ENCODE measurements at places on chromosomes 3 and 15.

DNA sequence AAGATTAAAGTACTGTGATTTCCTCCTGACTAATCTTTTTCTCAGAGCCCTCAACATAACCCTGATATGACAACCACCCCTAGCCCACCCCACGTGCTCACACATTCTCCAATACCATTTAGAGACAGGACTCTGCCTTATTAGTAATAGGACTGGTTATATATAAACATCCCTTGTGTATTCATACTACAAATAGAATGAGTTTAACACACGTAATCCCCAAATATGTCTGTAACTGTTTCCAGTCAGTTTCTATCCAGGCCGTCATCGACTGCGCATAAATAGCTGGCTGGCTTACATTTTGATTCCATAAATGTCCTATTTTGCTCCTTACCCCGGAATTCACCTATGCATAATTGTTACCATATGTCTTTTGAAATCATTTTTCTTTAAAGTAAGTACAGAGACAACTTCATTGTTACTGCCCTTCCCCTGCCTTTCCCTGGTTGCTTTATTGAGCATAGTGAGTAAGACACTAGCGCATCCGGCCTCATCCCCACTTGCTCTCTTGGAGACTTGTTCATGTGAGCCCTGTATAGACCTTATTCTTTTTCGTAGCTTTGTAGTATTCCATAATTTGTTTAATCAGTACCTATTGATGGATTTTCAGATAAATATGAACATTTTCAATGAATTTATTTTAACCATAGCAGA is 3.5 kb upstream of the P2RY14 start:
- DNase-seq: no peak

GRCh38 chr15:50353251-50353974 is 1.6 kb downstream of the GABPB1 start:
- DNase-seq: no peak

GRCh38 chr3:177852001-177852807 is 654.9 kb upstream of the TBL1XR1 start:
- no peak for DNase-seq

DNA sequence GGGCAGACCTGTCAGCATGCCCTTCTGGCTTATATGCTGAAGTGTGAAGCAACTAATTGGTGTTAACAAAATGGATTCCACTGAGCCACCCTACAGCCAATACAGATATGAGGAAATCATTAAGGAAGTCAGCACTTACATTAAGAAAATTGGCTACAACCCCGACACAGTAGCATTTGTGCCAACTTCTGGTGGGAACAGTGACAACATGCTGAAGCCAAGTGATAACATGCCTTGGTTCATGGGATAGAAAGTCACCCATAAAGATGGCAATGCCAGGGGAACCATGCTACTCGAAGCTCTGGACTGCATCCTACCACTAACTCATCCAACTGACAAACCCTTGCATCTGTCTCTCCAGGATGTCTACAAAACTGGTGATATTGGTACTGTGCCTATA is 9.4 kb downstream of the PIK3CB start:
- DNase-seq: no peak

- DNase-seq: no peak
Observed at GRCh38 chr15:48459571-48460442, 128.6 kb downstream of the DUT start.

GRCh38 chr15:40028853-40029252 is 10.1 kb downstream of the SRP14 start:
- DNase-seq: no peak

- no peak for DNase-seq
Observed at GRCh38 chr3:53137835-53138446, 7.7 kb upstream of the RFT1 start.

DNA sequence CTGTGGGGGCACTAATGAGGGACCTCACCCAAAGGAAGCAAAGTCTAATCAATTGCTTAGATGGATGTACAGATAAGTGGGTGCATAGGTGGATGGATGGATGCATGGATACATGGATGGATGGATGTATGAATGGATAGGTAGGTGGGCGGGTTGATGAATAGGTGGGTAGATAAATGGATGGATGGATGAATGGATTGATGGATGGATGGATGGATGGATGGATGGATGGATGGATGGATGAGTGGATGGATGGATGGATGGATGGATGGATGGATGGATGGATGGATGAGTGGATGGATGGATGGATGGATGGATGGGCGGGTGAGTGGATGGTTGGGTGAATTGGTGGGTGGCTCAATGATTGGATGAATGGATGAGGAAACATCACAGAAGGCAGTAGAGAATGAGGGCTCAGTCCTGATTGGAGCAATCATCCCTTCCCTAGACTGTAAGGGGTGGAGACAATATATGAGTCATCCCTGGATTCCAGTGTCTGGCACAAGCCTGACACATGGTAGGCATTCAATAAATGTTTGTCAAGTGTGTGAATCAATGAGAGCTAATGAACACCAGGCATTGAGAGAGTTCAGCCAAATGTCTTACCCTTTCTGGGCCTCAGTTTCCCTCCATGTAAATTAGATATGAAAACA is 40.4 kb upstream of the PXYLP1 start:
- DNase-seq: no peak

GRCh38 chr3:47464588-47464987 is 11.2 kb downstream of the SCAP start:
- DNase-seq: no peak

- no peak for DNase-seq
Observed at GRCh38 chr3:79968418-79968817, 200.6 kb upstream of the ROBO1 start.

DNA sequence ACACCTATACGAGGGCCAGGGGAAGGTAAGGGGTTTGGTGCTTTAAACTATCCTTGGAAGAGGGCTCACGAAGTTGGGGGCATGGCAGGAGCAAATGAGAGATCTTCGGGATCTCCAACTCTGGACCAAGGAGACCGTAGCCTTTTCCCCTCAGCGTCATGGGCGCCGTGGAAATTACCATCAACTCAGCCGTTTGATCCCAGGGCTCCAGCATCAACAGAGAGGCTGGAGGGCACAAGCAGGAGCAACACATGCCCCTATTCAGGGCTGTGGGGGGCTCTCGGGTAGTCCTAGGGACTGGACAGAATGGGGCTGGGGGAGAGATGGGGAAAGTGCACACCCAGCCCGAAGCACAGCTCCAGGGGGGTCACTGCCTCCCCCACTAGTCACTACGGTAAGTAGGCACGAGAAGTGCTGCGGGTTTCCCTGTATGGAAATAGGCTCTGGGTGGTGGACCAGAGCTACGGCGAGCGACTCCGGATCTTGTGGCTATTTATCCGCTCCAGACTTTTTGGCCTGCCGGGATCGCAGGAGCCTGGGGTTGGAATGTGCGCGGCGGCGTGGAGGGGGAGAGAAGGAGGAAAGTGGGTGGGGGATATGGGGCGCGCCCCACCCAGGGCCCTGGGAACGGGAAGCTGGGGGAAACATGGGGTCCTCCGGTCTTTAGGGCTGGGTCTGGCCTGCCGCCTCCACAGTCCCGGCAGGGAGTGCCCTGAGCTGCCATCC is 539 bp upstream of the LAMB2 start:
- no peak for DNase-seq

DNA sequence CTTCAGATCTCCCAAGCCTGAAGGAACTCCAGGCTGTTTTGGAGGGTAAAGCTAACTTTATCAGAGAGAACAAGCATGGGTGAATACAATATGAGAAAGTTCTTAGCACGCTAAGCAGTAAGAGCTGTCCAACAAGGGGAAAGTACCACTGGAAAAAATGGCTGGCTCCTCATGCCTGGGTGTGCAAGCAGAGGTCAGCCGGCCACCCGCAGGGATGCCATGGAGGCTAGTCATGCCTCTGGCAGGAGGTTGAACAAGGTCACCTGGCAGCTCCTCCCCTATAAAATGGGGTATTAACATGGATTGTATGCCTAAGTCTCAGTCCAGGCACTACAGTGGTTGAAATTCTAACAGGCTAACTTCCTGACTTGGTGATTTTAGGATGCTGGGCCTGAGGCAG is 75.4 kb upstream of the SLC6A1 start:
- no peak for DNase-seq

DNA sequence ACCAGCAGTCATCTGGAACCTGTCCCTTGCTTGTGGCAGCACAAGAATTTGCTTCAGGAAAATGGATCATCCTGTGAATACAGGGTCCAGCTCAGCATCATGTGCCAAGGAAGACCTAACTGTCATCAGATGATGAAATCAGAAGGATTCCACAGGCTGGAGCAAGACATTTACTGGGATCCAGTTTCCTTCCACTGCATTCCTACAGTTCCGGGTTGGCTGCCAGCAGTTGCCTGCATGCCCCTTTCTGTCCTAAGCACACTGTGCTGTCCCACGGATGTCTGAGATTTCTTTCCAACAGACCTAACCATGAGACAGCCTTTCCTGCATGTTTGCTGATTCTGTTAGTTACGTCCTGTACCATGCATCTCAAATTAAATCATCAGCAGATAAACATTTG is 140.7 kb downstream of the IMPG2 start:
- no peak for DNase-seq

DNA sequence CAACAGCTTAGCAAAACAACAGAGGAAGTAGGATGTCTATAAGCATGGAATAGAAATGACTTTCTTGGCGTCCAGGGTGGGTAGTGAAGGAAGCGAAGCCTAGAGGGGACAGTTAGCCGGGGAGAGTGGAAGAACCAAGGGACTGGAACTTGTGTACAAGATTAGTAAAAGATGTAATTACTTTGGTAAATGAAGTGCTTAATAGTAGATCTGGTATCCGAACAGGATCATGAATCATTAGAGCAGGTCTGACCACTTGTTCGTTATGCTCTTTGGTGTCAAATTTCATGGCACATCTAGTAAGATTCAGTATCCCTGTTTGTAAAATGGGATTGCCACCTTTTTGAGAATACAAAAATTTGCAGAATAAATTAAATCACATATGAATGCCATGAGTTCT is 112.5 kb upstream of the MLF1 start:
- DNase-seq: no peak

DNA sequence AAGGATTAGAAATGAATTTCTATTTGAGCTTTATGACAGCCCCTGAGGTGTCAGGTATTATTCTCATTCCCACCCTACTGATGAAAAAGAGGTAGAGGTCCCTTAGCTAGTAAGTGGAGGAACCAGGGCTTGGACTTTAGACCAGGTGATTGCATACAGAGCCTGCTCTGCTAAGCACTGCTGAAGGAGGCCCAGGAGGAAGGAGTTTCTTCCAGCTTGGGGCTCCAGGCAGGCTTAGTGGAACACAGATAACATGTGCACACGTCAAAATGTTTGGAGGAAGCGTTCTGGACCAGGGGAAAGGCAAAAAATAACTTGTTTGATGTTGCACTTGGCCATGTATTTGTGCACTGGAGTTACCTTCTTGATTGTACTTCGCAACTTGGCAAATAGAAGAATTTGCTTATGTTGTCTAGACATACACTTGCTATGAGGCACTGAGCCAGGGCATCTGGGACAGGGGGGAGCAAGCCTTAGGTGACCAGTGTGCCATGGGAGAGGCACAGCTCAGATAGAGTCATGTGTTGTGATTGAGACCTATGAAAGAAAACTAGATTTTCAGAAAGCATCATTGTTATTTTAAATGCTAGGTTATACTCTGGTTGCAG is 22.4 kb downstream of the IFT122 start:
- no peak for DNase-seq

- no peak for DNase-seq
Observed at GRCh38 chr3:67647390-67647878, 7.0 kb downstream of the SUCLG2 start.

- DNase-seq: no peak
Observed at GRCh38 chr3:45174234-45174633, 28.1 kb upstream of the CDCP1 start.

GRCh38 chr15:41536866-41537265 is 7.2 kb downstream of the RPAP1 start:
- DNase-seq: no peak

DNA sequence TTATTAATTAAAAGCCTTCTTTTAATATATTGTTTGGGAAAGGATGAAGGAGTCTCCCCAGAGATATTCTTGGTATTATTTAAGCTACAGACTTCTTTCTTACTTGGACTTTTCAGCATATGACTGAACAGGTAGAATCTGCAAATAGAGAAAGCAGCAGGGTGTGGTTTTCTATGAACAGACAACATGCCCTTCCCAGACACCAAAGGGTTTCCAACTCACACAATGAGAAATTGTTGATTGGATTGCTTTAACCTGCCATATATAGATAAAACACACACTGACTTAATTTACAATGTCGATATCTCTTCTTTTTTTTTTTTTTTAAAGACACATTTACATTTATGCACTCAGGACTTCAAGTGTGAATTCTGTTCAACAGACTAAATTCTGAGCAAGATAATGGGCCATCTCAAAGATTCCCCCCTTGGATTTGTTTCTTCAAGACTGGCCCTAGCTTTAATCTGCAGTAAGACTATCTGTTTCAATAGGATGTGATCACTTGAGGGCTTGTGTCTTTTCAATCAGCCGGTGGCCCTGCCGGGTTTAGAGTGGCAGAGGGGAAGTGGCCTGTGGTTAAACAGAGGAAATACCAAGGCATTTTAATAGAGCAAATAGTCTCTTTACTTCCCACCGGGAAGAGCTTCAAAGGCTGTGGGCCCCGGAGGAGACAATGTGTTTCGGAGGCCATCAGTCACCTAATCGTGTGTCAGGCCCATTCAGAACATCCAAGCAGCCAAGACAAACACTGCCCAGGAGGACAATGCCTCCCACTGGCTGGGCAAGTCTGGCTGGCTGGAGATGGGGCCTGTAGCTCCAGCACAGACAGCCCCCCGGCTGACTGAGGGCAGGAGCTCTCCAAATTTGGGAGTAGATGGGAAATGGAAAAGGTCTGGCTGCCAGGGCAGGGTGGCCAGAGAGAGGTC is 6.1 kb downstream of the IL17RD start:
- no peak for DNase-seq

- DNase-seq: no peak
Observed at GRCh38 chr3:60980342-60980692, 270.9 kb downstream of the FHIT start.

GRCh38 chr15:37058316-37058985 is 41.9 kb downstream of the MEIS2 start:
- DNase-seq: no peak

- no peak for DNase-seq
Observed at GRCh38 chr3:55191911-55192775, 264.3 kb upstream of the LRTM1 start.

DNA sequence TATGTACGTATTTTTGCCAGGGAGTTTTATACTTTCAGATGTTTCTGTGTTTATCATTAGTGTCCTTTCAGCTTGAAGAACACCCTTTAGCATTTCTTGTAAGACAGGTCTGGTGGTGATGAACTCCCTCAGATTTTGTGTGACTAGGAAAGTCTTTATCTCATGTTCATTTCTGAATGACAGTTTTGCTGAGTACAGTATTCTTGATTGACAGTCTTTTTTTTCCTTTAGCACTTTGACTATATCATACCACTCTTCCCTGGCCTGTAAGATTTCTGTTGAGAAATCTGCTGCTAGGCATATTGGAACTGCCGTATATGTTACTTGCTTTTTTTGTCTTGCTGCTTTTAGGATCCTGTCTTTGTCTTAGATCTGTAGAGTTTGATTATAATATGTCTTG is 5.8 kb downstream of the LNP1 start:
- no peak for DNase-seq

- DNase-seq: no peak
Observed at GRCh38 chr15:76199106-76200082, 111.9 kb downstream of the ETFA start.

- DNase-seq: no peak
Observed at GRCh38 chr3:182104881-182105280, 393.2 kb downstream of the SOX2 start.

GRCh38 chr3:111794711-111795110 is 64.4 kb upstream of the PHLDB2 start:
- no peak for DNase-seq

GRCh38 chr3:27993051-27993450 is 248.4 kb upstream of the CMC1 start:
- no peak for DNase-seq

GRCh38 chr3:172321035-172321434 is 127.2 kb downstream of the GHSR start:
- DNase-seq: no peak
